ENCODE measurements at places on chromosomes 3 and 15.

DNA sequence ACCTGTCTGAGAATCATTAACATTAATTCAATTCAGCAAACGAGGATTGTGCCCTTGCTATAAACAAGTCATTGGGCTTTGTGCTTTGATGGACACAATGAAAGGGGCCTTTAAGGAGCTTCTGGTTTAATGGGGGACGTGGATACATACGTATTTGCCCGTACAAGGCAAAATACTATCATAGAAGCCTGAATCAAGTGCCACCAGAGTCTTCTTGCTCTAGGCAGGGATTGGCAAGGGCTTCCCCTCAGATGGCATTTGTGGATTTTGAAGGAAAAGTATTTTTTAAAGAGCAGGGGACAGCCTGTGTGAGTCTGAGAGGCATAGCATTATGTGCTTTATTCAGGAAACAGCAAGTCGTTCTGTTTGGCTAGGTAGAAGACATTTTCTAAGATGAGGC lies 83.7 kb upstream of the NEDD4 start:
- DNase-seq: no peak

DNA sequence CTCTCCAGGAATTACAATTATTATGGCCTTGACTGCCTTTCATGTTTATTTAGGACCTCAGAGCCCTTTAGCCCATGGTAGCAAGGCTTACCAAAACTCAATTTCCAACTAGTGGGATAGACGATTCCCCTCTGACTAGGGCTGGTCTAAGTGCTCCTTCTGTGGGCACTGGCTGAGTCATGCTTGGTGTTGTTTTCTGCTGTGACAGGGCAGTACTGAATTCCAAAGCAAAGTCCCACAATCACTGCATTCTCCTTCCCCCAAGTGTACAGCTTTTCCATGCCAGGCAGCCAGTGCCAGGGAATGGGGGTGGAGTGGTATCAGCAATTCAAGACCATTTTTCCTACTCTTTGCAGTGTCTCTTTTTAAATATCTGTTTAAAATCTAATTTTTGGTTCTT lies 509.0 kb upstream of the NECTIN3 start:
- DNase-seq: peak; percentile 55

DNA sequence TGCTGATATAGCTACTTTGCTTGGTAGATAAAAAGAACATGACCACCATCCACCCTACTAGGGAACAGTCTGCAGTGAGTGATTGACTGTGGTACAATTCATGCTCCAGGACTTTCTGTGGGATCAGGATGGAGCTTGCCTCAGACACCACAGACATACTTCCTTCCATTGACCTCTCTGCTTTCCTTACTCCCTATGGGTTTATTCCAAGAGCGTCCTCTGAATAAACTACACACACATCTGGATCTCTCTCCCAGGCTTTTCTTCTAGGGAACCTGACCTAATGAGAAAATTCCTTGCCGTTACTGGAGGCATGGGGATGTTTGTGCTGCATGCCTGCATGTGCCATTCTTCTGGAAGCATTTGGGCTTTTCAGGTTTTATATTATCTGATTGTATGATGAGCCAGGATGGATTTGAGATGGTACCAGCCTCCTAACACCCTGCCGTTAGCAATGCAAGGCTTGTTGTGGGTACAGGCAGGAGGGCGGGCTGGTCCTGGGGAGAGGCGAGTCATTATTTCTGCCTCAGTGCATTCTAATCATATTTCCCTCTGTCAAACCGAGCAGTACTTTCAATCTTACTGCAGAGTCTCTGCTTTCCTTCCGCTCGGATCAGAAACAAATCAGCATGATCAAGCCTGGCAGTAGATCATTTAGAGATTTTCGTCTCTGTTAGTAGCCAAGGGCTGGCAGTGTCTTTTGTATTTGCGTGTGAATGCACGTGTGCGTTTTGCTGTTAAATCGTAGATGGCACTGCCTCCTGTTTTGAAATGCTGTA lies 279.2 kb downstream of the PDCD6IP start:
- no peak for DNase-seq

DNA sequence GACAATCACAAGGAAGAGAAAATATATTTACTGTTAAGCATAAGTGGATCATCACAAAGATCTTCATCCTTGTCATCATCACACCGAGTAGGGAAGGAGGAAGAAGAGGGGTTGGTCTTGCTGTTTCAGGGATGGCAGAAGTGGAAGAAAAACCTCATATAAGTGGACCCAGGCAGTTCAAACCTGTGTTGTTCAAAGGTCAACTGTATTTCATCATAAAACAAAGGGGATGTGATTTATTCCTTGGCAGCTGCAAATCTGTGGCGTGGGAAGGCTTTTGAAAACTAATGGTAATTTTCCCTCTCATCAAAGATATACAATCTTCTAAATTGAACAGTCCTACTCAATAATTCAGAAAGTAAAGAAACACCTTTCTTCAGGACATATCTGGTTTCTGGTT lies 129.9 kb upstream of the ABI3BP start:
- no peak for DNase-seq

- DNase-seq: peak; percentile 61
These were observed 181.3 kb upstream of the WNT5A start for GRCh38 chr3:55668359-55668758.

GRCh38 chr3:14200276-14200675 lies 21.7 kb downstream of the LSM3 start:
- DNase-seq: no peak

DNA sequence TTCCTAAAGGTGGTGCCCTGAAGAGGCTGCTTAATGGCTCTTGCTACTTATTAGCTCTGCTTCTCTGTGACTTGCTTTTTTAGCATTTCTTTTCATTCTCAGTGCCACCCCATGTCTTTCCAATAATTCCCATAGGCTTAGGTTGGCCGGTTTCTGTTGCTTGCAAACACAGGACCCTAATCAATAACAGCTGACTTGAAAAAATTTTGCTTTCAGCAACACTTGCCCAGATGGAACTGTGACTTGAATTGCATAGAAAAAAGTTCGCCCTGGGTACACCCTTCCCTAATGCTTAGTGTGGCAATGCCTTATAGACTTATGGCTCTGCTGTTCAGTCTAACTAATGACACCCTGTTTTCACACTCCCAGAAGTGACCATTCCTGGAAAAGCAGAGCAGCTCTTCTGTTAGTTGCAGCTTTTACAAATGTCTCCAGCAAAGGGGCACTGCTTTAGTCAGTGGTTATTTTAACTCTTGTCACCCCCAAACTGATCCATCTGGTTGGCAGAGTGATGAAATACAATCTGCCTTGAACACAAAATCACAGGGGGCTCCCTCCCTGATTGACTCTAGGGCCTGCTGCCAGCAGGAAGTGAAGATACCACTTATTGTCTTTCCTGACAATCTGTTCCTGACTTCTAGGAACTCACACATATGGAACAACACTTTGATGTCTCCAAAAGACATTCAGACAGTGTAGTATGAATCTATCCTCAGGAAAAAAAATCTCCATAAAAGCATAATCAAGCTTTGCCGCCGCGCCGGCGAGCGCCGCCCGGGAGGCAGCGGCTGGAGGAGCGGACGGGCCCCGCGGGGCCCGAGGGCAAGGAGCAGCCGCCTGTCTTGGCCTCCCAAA lies 9.7 kb upstream of the SLMAP start:
- no peak for DNase-seq

DNA sequence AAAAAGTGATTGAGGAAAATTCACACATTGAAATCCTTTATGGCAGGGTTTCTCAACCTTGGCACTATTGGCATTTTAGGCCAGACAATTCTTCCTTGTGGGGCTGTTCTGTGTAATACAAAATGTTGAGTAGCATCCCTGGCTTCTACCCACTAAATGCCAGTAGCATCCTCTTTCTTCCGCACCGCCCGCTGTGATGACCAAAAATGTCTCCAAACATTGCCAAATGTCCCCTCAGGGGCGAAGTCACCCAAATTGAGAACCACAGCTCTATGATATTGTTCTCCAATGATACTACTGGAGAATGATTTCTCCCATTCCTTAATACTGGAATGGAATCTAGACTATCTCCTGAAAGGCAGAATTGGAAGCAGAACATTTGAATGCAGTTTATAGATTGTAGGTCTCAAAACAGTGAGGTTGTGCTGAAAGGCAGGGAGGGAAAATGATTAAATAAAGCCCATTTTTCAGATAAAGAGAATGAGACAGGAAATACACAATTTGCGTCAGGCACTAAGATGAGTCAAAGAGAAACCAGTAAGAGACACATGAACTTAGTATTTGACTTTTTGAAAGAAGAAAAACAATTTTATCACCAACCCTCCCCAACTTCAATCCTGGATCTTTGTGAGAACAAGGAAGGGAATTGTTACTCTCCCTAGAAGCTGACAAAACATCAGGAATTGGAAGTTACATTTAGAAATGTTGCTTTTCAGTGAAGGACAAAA lies 101.6 kb upstream of the TNIK start:
- no peak for DNase-seq

- no peak for DNase-seq
These were observed 26.2 kb downstream of the LPP start for GRCh38 chr3:188180114-188180513.

DNA sequence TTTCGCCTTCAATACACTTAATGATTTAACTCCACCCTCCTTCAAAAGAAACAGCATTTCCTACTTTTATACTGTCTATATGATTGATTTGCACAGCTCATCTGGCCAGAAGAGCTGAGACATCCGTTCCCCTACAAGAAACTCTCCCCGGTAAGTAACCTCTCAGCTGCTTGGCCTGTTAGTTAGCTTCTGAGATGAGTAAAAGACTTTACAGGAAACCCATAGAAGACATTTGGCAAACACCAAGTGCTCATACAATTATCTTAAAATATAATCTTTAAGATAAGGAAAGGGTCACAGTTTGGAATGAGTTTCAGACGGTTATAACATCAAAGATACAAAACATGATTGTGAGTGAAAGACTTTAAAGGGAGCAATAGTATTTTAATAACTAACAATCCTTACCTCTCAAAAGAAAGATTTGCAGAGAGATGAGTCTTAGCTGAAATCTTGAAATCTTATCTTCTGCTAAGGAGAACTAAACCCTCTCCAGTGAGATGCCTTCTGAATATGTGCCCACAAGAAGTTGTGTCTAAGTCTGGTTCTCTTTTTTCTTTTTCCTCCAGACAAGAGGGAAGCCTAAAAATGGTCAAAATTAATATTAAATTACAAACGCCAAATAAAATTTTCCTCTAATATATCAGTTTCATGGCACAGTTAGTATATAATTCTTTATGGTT lies at the start of gene CCR5:
Gene CCR5 (plus strand): TSS at position 108 of the 680 bp plus-strand sequence. CDS start 1,957 bp downstream, outside the sequence.
- DNase-seq: no peak
